G401 (cell line): ENCODE measurements at places on chromosomes 6 and 20. TPM values are rescaled to one million over a fixed set of nuclear protein-coding genes. Genes with fewer than 3 reads are reported as not detected.

- DNase-seq, result peak; percentile 37
Observed at GRCh38 chr6:148967541-148967956, 220.7 kb downstream of the UST start.

DNA sequence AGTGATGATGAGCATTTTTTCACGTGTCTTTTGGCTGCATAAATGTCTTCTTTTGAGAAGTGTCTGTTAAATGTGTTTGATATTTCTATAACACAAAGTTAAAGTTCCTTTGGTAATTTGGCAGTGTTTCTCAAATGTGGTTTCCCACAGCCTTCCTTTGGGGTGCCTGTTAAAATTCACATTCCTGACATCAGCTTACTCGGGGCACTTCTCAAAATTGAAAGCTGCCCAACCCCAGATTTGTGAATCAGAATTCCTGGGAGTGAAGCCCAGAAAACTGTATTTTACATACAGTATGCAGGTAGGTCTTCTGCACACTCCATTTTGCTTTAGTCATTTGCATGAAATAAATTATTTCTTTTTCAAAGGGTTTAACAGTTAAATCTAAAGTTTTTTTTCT lies 207.9 kb downstream of the GMPR start:
- no peak for DNase-seq

DNA sequence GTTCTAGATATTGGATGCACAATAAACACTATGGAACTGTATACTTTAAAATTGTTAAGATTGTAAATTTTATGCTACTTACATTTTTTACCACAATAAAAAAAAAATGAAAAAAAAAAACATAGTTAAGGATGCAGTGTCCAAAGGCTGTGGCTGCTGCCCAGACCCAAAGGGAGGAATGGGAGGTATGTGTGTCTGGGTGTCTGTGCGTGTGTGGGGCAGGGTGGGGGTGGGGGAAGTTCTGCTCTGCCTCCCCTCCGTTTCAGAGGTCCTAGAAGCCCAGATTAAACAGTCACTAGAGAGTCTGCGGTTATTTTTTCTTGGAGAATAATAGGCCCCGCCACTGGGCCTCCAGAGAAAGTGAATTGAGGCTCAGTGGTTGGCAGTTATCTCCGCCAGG lies 136.4 kb upstream of the ARMC2 start:
- DNase-seq, result no peak

DNA sequence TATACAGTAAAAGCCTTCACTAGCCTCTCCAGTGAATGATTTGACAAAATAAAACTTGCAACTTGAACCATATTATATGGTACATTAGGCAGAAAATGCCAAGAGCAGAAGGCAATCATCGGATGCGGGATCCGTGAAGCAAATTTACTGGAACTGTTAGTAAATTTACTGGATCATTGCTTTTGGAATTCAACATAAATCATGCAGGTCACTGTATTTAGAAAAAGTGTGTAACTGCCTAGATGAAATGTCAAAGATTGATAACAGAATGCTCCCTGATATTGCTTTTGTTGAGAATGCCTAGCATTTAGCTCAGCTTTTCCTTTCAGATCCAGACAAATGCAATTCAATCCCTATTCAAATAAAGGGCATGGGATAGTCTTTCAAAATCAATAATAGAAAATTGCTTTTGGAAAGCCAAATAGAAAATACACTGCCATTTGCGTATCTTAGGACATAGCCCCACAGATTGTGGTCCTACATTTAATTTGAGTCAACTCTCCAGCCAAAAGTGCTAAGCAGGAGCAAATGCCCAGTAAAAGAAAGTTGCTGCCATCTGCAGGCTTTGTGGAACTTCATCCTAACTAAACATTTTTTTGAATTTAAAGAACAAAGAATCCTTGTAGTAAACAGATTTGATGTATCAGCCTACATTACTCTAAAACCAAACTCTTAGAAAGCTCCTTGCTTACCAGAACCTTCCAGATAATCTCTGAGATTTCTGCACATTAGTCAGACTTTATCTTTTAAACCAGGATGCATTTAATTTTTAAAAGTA lies 109.5 kb upstream of the HSF2 start:
- DNase-seq, result peak; percentile 56

- no peak for DNase-seq
Observed at GRCh38 chr6:25454136-25454535, 175.0 kb downstream of the CARMIL1 start.

DNA sequence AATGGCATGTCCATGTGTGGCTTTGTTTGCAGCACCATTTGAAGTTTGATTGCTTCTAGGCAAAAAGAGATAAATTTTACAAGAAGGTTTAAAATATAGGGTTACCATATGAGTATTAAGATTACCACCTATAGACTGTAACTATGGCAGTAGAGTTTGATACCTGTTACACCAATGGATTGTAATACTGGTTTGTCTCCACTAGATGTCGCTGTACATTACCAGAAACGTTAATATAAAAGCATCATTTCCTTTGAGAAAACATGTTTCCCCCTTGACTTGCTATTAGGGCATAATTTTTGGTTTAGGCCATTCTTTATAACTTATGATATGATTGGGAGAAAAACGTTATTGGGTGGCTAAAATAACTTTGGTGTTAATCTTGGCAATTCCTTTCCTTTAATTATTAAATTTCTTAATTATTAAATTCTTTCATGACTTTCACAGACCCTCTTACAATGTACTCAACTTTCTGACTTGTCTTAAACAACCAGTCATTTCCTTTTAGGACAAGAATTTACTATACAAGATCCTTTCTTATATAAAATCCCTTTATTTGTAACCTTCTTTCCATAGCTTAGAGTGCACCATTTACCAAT lies 42.8 kb downstream of the HLA-DPB1 start:
- peak; percentile 86 for DNase-seq

- DNase-seq, result no peak
Observed at GRCh38 chr6:17021539-17021889, 80.3 kb upstream of the STMND1 start.

- DNase-seq, result no peak
Observed at GRCh38 chr6:255751-256083, 36.6 kb upstream of the DUSP22 start.

- no peak for DNase-seq
Observed at GRCh38 chr6:40276141-40276540, 311.0 kb downstream of the LRFN2 start.

- peak; percentile 81 for DNase-seq
Observed at GRCh38 chr6:143060354-143060805, 309 bp upstream of the AIG1 start.

- DNase-seq, result no peak
Observed at GRCh38 chr6:149984773-149985172, 21.0 kb downstream of the ULBP1 start.

GRCh38 chr20:38883981-38884733 lies 42.1 kb upstream of the FAM83D start:
- peak; percentile 70 for DNase-seq

DNA sequence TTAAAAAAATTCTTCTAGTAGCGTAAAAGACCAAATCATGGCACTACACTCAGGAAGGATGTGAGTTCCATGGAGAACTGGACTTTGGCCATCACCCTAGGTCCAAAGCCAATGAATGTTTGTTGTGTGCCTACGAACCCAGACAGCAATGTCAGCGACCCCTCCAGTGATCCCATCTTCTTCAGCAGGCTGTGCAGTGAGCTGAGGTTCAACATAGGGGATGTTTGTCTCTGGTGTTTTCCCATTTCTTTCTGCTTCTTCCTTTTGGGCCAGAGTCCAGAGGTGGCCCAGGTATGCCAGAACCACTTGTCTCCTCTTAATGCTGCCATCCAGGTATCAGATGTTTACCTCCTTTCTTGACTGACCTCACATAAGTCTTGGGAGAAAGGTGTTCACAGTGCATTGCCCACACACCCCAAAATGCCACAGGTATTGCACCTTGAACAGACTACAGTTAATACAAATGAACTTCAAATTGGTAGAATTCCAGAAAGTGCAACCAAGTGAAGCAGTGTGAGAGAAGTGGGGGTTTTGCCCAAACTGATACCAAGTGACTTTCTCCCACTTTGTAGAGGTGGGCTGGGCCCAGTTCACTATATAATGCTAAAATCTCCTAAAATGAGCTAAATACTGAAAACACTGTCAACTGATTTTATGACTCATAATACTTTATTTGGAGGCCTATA lies 14.1 kb downstream of the KIZ start:
- no peak for DNase-seq

- peak; percentile 20 for DNase-seq
Observed at GRCh38 chr6:63573899-63574553, 1.7 kb downstream of the LOC128125822 start.

- no peak for DNase-seq
Observed at GRCh38 chr20:55964790-55965189, 40.5 kb downstream of the CBLN4 start.

GRCh38 chr6:43524483-43524961 lies 7.6 kb downstream of the POLR1C start:
- DNase-seq, result no peak

DNA sequence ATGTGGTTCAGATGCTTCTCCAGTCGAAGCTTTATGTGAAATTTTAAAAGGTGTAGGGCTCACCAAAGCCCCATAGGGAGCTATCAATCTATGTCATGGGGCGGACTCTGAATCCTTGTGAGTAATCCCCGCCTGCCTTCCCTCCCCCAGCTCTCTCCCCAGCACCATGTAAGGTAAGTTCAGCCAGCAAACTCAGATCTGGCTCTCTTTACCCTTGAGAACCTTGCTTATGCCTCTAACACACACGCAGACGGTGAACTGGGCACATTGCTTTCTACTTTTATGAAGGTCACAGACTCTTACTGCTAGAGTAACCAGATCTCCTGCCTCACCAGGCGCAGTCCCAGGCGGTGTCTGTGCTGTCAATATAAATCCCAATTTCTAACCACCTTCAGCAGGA lies 82.6 kb upstream of the CNKSR3 start:
- DNase-seq, result no peak

Gene SMPDL3A
- total RNA-seq, result 0.07 and 1.2 TPM in 2 replicates

Gene PPP1R16B
- 0.06 TPM in 1 of 2 replicates, not detected in the other for total RNA-seq

Gene ENPP3
- not detected in 2 replicates for total RNA-seq

Gene TFAP2A
- 2.3 TPM in 1 of 2 replicates, not detected in the other for total RNA-seq

Gene HDGFL1
- not detected in 2 replicates for total RNA-seq

Gene DYNLT2
- total RNA-seq, result 0.37 and 1.6 TPM in 2 replicates

Gene SAMD10
- total RNA-seq, result 1.4 TPM in 1 of 2 replicates, not detected in the other

Gene C20orf202
- not detected in 2 replicates for total RNA-seq

Gene ANKRD66
- not detected in 2 replicates for total RNA-seq

Gene GRM1
- not detected in 2 replicates for total RNA-seq

Gene TENT5A
- 0.03 and 0.18 TPM in 2 replicates for total RNA-seq

Gene ENPP5
- not detected in 2 replicates for total RNA-seq
